Substantia nigra (tissue), 51 donors: ENCODE measurements at places on chromosomes 3 and 15.
A peak's percentile ranks its signal among the peaks of the same experiment; 100 is the strongest.

GRCh38 chr15:99197856-99198255 is 51.5 kb downstream of the TTC23 start:
- DNase-seq: no peak

DNA sequence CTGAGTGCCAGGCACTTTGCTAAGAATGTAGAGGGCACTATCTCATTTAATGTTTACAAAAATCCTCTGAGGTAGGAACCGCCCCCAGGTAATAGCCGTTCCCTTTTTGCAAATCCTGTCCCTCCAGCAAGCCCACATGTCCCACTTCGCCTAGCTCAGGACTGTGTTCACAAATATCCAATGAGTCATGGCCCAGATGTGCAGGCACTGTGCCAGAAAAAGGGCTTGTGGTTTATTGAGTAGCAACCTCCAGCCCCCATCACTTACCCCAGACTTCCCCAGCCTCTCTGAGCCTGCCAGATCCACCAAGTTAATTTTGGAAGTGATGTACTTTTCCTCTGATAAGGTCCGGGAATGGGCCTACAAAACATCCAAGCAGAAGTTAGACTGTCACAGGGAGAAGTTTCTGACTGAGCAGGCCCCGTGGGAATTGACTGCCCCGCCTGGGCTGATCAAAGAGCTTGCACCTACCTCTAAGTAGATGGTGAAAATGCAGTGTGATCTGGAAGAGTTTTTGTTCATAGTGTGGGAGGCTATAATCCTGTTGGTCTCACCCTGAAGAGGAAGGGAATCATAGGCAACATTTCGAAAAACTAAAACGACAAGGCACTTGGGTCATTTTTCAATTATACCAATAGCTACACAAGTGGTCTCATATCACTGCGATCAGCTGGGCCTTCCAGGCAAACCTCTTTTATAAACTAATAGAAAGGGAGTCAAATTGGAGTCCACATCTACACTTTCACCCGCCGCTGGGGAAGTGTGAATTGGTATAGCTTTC is 15.7 kb downstream of the KIF9 start:
- peak; percentile 6 for DNase-seq

GRCh38 chr3:46433841-46434240 is 26.8 kb downstream of the CCRL2 start:
- DNase-seq: no peak

DNA sequence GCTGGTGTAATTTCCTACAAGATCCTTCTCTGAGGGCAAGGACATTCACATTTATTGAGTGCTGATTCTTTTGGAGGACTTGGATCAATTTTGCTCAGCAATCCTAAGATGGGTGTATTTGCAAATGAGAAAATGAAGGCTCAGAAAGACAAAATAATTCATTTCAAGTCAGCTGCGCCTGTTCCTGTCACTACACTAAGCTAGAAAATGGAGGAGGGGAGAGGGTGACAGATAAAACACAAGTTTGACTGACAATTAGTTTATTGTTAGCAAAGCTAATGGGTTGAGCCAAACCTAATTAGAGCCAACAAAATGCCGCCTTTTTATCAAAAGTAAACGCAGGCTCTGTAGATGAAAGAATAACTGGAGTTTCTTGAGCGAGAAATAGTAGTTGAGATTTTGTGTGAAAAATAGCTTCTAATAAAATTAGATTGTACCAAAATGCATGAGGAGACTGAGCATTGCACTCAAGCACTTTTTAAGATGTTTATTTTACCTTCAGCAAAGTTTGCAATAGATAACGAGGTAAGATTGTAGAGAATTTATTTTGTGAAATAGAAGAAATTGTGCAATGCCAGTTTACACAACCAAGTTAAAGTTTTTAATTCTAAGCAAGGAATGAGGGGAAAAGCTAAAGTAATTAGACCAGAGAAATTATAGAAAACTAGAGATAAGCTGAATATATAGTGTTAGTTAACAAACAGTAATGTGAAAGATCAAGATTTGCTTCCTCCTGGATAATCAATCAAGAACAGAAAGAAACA is 39.6 kb upstream of the SECISBP2L start:
- DNase-seq: no peak

DNA sequence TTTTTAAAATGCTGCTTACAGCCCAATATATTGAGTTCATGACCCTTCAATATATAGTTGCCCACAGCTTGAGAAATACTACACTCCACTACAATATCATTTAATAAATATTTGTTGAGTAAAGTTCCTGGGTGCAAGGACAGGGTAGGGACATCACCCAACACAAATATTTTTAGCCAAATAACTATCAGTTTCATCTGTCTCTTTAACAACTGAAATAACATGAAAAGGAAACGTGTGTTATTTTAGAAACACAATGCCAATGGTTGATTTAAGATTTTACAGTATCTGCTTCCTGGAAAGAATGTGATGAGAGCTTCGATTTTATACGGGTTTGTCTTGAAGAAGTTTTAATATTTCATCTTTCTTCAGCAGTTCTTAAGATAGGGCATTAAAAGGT is 67.7 kb upstream of the CDV3 start:
- no peak for DNase-seq

GRCh38 chr15:45094358-45094730 is 19.6 kb downstream of the DUOX2 start:
- DNase-seq: no peak
